Fibroblast of mammary gland (primary cell): ENCODE measurements at places on chromosomes 5 and 9.

DNA sequence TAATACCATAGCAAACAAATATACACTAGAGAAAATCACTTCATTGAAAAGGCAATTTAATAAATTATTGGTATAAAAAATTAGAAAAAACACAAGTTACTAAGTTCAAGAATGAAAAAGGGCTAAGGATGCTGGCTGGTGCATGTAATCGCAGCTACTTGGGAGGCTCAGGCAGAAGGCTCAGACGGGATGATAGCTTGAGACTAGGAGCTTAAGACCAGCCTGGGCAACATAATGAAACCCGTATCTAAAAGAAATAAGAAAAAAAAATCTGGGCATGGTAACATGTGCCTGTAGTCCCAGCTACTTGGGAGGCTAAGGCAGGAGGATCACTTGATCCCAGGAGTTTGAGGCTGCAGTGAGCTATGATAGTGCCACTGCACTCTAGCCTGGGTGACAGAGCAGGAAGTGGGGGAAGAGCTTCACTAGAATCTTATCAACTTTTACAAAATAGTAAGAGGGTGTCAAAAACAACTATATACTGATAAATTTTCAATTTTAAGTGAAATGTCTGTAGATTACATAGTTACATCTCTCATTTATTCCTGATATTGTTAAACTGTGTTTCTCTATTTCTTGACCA lies 42.2 kb upstream of the PPP2CA start:
- DNase-seq, result no peak

- DNase-seq, result peak; percentile 84
Measured at GRCh38 chr5:33832404-33833236, 59.2 kb downstream of the ADAMTS12 start.

- no peak for DNase-seq
Measured at GRCh38 chr5:147384346-147385193, 125.3 kb downstream of the DPYSL3 start.

DNA sequence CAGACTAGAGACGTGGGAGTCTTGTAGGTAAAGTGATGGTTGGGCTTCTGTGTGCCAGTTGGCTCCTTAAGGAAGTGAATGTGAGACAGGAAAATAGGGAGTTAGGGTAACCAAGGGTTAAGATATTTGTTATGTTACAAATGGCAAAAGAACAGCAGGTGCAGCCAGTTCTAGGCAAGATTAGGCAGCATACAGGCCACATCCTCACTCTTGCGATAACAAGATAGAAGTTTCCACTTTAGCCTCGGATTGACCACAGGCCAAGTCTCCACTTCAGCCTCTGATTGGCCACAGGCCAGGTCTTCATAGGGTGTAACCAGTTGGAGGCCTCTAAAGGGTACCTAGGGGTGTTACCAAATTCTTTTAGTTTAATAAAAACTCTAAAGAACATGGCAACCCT lies 54.6 kb upstream of the ABCA1 start:
- DNase-seq, result no peak

GRCh38 chr5:88813805-88814575 lies 69.0 kb downstream of the MEF2C start:
- no peak for DNase-seq

DNA sequence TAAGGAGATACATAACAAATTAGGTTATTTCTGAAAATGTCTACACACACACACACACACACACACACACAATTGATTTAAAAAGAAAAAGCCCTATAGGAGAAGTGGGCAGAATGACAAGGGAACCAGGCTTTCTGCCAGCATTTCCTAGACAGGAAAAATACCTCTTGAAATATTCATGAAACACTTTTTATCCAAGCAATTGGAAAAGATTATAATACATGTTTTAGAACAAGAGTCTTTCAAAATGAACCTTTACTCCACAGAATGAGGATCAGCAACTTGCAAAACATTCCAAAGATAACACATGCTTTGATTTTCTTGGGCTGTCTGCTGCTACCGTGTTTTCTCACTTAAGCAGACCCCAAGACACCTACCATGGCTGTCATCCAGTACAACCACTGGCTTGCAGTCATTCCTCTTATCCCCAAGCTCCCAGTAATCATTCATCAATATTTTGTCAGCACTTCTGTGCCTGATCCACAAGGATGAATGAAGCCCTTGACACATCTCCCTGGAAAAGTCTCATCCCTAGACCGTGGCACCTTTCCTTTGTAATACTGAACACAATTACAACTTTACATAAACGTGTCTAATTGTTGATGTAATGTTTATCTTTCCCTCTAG lies 717.1 kb upstream of the ZNF608 start:
- DNase-seq, result peak; percentile 41

DNA sequence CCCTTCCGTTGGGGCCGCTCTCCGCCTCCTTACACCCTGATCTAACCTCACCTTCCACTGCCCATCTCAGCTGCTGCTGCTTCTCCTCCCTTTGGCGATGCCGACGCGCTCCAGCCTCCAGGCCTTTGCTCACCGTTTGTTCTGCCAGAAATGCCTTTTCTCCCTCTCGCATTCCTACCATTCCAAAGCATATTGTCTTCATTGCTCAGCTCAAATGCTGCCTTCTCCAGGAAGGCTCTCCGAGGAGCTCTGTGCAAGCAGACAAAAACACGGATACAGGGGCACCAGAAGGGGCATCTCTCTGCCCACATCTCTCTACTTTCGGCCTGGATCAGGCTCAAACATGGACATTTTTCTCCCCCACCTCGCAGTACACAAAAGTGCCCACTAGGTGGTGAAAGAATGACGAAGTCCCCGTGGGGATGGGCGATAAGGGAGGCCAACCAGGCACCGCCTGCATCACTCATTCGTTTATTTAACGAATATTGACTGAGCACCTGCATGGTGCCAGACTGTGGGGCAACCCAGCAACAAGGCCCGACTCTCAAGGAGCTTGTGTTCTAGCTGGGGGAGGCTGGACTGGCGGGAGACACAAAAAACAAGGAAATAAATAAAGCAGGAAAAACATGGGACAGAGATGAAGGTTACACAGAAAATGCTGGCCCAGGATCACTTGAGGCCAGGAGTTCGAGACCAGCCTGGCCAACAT lies 7.3 kb upstream of the GRHPR start:
- DNase-seq, result peak; percentile 71

- peak; percentile 72 for DNase-seq
Measured at GRCh38 chr5:169650701-169651331, 13.7 kb downstream of the DOCK2 start.

DNA sequence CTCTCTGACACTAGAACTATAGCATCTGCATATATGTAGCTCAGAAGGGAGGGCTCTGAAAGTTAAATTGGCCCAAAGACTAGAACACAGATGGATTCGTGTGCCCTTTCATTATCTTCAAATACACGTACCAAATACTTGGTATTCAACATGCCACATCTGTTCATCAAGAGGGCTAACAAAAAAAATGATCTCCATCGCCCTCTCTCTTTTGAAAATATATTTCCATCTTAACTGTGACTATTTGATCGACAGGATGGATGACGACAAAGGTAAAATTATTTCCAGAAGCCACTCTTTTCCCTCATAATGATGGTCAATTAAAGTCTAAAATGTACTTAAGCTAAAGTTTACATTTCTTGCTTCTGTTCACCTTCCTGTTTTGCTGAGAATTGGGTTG lies 77.0 kb downstream of the SEMA6A start:
- no peak for DNase-seq

GRCh38 chr5:79200573-79201183 lies 35.3 kb upstream of the JMY start:
- DNase-seq, result peak; percentile 15

DNA sequence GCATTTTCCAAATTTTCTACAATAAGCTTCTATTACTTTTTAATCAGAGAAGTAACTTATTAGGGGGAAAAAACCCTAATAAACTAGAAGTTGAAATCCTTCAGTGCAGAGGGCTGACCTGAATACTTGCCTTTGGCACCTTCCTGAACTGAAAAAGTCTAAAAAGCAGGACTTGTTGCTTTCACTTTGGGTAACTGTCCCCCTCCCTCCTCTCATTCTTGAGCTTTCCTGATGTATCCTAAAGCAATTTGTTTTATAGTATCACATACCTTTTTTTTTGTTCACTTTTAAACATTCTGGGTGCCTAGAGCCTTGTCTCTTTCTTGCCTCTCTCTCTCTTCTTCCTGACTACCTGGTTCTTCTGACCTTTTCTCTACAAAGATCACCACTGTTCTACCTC lies 64.0 kb upstream of the ERBIN start:
- no peak for DNase-seq

DNA sequence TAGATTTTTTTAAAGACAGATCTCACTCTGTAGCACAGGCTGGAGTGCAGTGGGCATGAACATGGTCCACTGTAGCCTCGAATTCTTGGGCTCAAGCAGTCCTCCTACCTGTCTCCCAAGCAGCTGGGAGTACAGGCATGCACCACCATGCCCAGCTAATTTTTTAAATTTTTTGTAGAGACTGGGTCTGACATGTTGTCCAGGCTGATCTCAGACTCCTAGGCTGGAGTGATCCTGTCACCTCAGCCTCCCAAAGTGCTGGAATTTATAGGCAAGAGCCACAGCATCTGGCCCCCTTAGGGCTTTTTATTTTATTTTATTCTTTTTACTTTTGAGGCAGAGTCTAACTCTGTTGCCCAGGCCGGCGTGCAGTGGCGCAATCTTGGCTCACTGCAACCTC lies 56.4 kb downstream of the NSD1 start:
- no peak for DNase-seq

DNA sequence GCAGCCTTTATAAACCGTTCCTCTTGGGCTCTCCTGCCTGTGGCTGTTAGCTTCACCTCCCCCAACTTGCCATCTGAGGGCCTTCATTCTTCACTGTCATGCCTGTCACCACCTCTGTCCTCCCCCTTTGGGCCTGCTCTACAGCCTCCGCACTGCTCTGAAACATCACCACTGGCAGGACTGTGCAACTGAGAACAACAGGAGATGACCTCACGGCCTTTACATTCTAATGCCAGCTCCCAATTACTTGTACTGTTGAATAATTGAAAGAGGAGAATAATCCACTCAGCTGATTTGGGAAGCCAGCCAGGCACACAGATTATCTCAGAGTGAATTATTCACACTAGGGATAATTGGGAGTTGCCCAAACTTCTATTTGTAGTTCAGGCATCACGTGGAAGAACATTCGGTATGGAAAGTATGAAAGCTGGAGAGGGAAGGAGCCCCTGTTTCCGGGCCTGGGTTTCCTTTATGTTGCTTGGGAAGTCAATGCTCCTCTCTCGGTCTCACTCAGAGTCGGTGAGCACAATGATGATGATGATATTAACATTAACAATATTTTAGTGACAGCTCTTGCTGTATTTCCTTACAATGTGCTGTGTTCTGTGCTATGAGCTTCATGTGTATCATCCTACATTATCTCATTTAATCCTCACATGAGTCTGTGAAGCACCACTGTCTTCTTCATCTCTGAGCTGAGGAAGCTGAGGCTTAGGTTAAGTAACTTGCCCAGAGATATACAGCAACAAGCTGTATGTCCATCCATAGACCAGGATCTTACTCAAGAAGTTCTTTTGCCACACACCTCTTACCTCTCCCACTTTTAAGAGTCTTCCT lies 99.3 kb upstream of the LRRTM2 start:
- DNase-seq, result peak; percentile 84

- no peak for DNase-seq
Measured at GRCh38 chr5:88203981-88204750, 64.5 kb downstream of the TMEM161B start.

GRCh38 chr9:134488331-134489280 lies 153.0 kb upstream of the COL5A1 start:
- peak; percentile 12 for DNase-seq

- no peak for DNase-seq
Measured at GRCh38 chr5:43014522-43014921, 25.6 kb downstream of the ANXA2R start.

DNA sequence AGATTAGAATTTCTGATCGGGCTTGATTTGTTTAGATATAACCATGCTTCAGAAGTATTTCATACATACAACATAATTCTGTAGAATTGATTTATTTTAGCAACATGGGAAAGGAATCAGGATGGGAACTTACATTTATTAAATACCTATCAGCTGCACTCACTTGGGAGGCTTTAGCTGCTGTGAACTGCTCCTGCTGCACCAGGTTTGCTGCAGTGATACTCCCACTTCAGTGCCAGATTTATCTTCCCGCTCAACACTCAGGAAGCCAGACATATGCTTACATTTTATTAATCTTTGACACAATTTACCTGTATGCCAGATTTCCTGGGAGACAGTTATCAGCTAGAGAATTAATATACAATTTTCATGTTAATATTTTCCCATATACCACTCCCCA lies 64.0 kb upstream of the PLCXD3 start:
- DNase-seq, result no peak

DNA sequence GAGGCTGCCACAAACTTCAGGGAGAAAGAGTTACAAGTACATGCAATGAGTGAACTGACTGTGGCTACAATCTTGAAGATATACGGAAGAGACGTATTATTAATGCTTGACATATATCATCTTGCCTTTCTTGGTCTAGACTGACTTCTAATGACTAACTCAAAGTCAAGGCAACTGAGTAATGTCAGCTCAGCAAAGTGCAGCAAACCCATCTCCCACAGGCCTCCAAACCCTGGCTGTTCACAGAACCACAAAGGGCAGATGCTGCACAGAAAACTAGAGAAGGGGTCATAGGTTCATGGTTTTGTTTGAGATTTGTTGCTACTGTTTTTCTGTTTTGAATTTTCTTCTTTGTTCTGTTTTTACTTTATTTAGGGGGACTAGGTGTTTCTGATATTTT lies 21.0 kb downstream of the IL7R start:
- DNase-seq, result no peak
